ENCODE measurements at places on chromosomes 7 and 10. TPM values are rescaled to one million over a fixed set of nuclear protein-coding genes. Genes with fewer than 3 reads are reported as not detected.

- no peak for DNase-seq
Measured at GRCh38 chr7:81445462-81445861, 324.4 kb downstream of the HGF start.

DNA sequence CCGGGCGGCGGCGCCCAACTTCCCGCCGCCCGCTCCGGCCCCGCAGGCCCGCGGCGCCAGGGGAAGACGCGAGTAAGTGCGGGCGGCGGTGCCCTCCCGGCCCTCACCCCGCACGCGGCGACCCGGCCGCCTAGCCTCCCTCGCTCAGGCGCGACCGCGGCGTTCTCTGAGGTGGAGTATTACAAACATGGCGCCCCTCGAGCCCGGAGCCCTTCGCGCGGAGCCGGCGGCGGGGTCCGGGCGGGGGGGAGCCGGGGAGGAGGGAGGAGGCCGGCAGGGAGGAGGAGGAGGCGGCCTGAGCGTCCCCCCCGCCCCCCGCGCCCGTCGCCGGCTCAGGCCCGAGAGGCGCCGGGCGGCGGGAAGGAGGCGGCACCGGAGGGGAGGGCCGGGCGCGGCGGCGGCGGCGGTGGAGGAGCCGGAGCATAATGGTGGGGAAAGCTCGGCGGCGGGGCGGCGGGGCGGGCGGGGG is at the start of gene ZMYND11:
ZMYND11 (plus strand) TSS at position 324 of the 469 bp plus-strand sequence. CDS start 44,558 bp downstream, outside the sequence.
- DNase-seq = peak; percentile 78

DNA sequence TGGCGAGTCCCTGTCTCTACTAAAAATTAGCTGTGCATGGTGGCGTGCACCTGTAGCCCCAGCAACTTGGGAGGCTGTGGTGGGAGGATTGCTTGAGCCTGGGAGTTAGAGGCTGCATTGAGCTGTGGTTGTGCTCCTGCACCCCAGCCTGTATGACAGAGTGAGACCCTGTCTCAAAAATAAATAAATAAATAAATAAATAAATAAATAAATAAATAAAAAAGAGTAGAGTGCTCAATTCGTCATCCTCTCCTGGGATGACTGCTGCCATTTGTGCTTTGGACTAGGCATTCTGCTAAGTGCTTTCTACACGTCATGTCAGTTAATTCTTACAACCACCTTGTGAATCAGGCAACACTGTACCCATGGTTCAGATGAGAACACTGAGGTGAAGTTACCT is 130.6 kb downstream of the DOCK1 start:
- no peak for DNase-seq

GRCh38 chr10:26457088-26457487 is 18.9 kb downstream of the APBB1IP start:
- no peak for DNase-seq

- no peak for DNase-seq
Measured at GRCh38 chr7:64871761-64872160, 31.3 kb upstream of the ZNF273 start.

- no peak for DNase-seq
Measured at GRCh38 chr7:22934473-22935065, 79.4 kb downstream of the HYCC1 start.

DNA sequence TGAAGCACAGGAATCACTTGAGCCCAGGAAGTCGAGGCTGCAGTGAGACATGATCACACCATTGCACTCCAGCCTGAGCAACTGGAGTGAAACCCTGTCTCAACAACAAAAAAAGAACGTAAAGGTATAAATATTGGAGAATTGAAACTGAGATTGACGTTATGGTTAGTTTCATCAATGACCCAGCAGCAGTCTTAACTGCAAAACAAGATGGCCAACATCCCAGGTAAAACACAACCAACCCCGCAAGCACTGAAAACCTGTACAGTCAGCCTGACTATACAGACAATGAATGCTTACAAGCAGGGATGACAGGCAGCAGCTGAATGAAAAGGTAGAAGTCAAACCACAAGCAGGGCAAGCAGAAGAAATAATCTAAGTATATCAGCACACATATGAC is 34.7 kb downstream of the WAPL start:
- no peak for DNase-seq

GRCh38 chr10:59668096-59668495 is 41.6 kb downstream of the SLC16A9 start:
- no peak for DNase-seq

- DNase-seq = no peak
Measured at GRCh38 chr7:127776776-127777386, 124.9 kb downstream of the SND1 start.

- no peak for DNase-seq
Measured at GRCh38 chr10:31774299-31774900, 154.2 kb downstream of the ARHGAP12 start.

DNA sequence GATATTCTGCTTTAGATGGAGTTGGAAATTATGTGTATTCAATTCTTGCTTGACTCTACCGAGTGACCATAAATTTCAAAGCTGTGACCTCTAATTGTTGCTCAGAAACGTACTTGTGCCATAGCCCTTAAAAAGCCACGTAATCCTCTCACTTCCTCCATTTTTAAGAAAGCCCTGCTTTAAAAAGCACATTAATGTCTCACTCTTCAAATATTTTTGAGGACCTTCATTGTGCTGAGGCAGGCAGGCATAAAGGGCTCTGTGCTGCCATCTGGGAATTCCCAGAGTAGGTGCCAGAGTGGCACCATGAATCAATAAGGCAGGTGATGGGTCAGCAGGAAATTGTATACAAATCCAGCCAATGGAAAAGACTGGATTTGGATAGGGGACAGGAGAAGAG is 97.7 kb upstream of the FAM204A start:
- DNase-seq = no peak

GRCh38 chr10:49328401-49329145 is 29.6 kb downstream of the C10orf71 start:
- peak; percentile 27 for DNase-seq

- DNase-seq = no peak
Measured at GRCh38 chr10:128897401-128898129, 569.5 kb upstream of the MGMT start.

DNA sequence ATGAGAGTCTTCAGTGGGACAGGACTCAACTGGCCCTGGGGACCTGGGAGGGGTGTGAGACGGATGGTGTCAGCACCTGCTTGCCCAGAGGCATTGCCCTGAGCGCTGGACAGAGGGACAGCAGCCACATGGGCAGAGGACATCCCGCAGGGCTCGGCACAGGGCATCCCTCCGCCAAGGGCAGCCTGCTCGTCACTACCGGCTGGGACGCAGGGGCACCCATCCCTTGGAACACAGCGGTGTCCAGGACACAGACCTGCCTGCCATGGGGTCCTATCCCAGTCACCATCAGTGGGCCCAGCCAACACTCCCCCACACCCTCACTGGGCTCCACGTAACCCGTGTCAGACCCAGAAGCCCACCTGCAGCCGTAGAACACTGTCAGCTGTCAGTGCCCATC is 109.3 kb downstream of the LARP4B start:
- no peak for DNase-seq

DNA sequence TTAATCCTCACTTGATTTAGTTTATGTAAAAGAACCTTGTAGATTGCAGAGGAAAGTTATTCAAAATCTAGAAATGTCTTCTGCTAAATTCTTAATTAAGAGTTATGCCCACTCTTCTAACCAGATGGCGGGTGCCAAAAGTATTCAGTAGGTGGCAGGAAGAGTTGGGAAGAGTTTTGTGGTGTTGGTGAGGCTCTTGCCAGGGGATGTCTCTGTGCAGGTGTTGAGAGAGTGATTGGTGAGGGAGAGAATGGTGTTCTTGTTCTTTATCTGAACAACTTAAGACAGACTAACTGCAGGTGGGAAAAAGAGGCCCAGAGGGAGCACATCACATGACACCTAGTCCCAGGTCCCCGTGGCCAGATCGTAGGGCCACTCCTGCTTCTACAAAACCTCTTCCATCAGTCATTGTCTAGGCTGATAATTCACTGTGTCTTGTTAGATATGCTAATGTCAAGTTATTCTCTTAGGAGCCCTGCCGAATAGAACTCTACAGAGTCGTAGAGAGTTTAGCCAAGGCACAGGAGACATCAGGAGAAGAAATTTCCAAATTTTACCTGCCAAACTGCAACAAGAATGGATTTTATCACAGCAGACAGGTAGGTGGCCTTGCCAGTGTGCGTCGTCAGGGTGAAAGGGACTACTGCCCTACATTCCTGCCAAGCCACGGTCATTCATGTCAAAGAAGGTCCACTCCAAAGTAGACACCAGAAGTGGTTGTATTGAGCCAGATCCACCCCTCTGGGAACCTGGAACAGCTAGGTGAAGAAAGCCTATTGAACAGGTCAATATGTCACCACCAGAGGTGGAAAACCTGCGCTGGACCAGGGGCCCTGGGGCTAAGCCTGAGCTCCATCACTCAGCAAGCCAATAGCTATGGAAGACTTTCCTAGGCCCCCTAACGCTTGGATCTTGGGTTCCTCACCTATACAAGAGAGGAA is 3.4 kb downstream of the IGFBP1 start:
- peak; percentile 38 for DNase-seq

- DNase-seq = no peak
Measured at GRCh38 chr7:84981055-84981976, 205.5 kb downstream of the SEMA3D start.

DNA sequence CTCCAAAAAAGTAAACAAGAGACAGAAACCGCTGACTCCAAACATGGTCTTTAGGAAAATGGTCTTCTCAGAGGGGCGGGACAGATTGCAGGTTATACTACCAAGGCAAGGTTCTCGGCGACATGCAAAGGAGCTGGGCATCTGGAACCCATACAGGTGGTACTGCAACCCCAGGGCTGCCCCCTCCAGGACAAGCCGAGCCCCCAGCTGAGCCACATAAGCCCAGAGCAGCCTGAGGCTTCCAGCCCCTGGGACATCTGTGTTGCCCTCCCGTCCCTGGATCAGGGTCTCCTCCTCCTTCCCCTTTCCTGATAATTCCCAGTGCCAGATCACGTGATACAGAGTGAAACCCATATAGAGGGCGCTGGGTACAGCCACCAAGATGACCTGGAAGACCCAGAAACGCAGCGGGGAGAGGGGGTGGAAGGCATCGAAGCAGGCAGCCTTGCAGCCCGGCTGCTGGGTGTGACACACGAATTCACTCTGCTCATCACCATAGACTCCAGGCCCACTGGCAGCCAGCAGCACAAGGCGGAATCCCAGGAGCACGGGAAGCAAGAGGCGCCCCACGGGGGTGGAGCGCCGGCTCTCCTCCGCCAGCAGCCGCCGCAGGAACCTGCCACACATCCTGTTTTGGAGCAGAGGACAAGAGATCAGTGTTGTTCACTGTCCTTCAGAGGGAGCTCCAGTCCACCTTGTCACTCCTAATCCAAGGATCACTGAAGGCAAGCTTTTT is at the start of gene GJC3:
GJC3 (minus strand) TSS at position 627 of the 736 bp plus-strand sequence; CDS start at position 627, 0 bp downstream.
- peak; percentile 82 for DNase-seq

GRCh38 chr10:29949411-29950011 is 109.9 kb downstream of the JCAD start:
- DNase-seq = no peak

- peak; percentile 53 for DNase-seq
Measured at GRCh38 chr10:86363833-86364490, 2.6 kb downstream of the GRID1 start.

GRCh38 chr10:34655286-34656170 is 159.6 kb downstream of the PARD3 start:
- DNase-seq = no peak

The SLC26A3 gene
- not detected for total RNA-seq

The CCZ1B gene
- total RNA-seq = 32.7 TPM

The ETV1 gene
- total RNA-seq = 165 TPM

The CD36 gene
- 717 TPM for total RNA-seq

The BAIAP2L1 gene
- total RNA-seq = 1.9 TPM

The FKBP6 gene
- total RNA-seq = not detected

The DEPP1 gene
- 45.5 TPM for total RNA-seq

The ZDHHC4 gene
- 34.3 TPM for total RNA-seq

The PNLIPRP2 gene
- not detected for total RNA-seq

The PAX2 gene
- total RNA-seq = not detected
